Kidney epithelial cell (primary cell): ENCODE measurements at places on chromosomes 12 and 14.

DNA sequence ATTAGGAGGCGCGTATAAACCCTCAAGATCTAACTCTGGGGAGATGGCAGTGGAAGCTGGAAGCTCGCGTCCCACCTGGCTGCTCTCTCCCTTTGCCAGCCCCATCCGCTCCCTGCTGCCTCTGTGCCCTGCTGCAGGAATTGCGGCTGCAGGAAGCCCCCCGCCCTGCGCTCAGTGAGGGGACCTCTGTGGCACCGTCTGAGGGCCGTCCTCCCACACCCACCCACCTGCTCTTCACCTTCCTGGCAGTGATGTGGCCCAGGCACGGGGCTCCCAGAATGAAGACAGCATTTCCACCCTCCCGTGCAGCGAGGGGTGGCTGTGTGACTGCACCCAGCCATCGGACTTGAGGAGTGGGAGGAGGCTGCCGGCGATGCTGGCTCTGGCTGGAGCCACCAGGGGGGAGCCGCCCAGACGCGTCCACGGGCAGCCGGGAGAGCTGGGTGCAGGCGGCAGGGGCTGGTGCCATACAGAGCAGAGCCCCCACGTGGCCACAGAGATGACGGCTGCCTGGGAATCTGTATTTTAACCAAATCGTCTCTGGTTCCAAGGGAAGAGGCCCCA is 28.3 kb upstream of the GALNT9 start:
- DNase-seq: no peak

DNA sequence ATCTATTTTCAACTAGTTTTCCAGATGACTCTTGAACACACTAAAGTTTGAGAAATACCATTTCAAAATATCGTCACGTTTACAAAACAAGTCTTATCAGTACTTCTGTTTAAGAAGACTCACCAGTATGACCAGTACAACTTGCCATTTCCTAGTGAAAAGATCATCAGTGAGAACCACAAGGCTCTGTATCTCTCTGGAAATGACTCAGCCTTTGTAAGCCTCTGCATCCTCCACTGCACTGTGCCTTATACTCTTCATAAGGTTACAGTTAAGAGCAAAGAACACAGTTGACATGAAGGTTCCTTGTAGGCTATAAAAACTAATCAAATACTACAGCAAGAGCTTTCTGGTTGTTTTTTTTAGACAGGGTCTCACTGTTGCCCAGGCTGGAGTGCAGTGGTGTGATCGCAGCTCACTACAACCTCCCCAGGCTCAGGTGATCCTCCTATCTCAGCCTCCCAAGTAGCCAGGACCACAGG is 5.7 kb upstream of the VTI1B start:
- no peak for DNase-seq

GRCh38 chr14:28767853-28768741 is 1.5 kb downstream of the FOXG1 start:
- DNase-seq: no peak

GRCh38 chr14:49863487-49864281 is 11.1 kb upstream of the NEMF start:
- DNase-seq: no peak

DNA sequence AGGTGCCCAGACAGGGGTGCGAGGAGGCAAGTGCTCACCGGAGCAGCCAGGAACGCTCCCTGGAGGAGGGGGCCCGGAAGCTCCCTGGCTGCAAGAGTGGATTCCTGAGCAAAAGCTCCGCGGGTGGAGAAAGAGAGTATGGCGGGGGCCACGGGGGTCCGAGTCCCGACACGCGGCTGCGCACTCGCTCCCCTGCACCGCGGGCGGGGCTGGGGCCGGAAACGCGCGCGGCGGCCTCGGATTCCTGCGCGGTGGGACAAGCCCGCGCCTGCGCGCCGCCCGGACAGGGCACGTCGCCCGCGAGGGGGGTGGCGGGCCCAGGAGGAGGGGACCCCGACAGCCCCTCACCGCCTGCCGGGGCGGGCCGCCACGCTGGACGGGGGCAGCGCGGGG is 27.8 kb upstream of the GPR132 start:
- no peak for DNase-seq

DNA sequence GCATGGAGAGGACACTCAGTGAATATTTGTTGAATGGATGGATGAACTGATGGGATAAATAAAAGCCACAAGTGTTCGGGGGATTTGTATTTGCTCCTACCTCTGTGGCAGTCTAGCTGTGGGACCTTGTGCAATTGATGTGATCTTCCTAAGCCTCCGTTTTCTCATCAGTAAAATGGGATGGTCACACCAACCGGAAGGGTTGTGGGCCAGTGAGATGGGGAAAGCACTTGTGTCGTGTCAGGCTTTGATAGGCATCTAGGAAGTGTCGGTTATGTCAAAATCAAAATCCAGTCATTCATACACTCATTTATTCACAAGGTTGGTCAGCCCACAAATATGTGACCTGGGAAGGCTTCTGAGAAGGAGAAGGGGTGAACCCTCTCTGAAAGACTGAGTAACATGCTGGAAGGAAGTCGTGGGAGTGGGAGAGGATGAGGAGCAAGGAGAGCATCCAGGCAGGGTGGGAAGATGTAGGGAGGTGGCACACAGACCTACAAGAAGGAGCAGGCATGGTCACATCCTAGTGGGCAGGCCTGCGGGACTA is 7.8 kb upstream of the SERPINA9 start:
- DNase-seq: no peak

- peak; percentile 7 for DNase-seq
Observed at GRCh38 chr12:76375470-76375869, 27.3 kb upstream of the BBS10 start.

- peak; percentile 26 for DNase-seq
Observed at GRCh38 chr14:64337888-64338615, 43.9 kb upstream of the ESR2 start.

DNA sequence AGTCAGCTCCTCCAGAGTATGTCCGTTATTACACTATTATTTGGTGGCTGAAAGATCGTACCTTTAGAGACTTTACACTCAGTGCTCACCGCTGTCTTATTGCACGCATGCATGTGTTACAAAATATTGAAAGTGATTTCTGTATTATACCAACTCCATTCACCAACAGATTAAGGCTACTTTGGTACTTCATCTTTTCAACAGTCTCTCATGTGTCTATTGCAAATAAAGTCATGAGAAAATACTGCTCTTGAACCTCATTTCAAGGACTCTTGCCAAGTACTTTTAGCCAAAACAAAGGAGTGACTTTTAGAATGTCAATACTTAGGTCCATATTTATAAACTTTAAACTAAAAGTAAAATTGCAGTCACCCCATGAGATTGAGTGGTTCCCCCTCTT is 503.6 kb downstream of the TMEM121 start:
- DNase-seq: no peak

GRCh38 chr12:11576104-11576503 is 73.4 kb upstream of the ETV6 start:
- DNase-seq: no peak

DNA sequence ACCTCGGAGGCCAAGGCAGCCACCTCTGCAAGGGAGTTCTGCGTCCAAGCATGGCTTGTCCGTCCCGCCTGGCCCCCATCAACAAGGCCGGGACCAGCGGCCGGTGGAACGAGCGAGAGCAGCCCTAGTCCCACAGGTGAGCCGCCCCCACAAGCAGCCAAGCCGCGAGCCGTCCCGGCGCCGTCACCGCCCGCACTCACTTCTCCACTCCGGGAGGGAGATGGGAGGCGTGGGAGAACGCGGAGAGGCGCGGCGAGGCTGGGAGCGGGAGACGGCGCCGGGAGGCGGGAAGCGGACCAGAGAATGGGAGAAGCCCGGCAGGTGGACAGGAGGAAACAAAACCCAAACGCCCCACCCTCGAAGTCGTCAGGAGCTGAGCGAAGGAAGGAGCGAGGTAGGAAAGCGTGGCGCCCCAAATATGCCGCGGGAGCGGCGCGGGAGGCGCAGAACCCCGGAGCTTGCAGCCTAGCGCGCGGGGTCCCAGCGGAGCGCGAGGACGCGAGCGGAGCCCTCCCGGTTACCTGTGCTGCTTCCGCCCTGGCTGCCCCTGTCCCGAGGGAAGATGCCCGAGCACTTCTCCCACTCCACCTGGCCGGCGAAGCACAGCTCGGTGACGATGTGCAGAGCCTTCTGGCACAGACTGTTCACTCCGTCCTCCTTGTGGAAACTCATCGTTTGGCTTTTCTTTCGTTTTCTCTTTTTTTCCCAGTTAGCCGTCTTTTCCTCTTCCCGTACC is 600 bp downstream of the SYT10 start:
- no peak for DNase-seq
